ENCODE measurements at places on chromosomes 3 and 15. TPM values are rescaled to one million over a fixed set of nuclear protein-coding genes. Genes with fewer than 3 reads are reported as not detected.

DNA sequence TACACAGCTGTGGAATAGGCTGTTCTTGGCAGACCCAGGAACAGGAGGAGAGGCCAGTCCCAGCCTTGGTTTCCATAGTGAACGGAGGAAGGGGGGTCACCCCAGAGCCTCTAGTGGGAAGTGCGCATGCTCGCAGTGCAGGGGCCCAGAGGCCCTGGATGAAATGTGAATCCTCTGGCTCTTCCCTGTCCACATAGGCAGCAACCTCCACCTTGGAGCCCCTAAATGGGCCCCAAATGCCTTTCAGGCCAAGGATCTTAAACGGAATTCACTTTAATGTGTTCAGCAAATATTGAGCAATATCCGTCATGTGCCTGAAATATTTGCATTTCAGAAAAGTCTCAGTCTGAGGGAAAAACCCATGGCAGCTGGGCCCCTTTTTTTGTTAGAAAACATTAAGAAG lies 3.3 kb upstream of the NDN start:
- peak; percentile 12 for DNase-seq

DNA sequence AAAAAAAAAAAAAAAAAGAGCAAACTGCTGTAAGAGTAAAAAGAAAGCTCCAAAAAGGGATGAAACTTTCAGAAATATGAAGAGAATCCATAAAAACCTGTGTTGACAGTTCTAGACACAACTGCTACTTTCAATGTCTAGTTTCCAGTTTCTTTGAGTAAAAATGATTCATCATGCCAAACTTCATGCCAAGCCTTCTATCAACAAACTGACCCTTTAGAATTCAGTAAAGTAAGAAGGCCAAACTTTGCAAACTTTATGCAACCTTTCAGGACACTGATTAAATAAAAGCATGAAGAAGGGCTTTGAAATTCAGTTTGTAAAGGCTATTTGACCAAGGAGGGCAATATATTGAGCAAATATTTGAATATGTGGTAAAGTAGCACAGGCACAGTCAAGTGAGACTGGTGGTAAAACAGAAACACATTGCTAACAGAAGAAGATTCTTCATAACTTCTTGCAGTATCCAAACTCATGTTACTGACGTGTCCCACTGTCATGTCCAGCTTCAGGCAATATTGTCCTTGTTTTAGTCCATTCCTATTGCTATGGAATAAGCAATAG lies 56.3 kb upstream of the CFAP20DC start:
- no peak for DNase-seq

GRCh38 chr3:117763561-117763960 lies 1054.0 kb downstream of the TUSC7 start:
- no peak for DNase-seq

GRCh38 chr3:138051947-138052802 lies 42.2 kb downstream of the CLDN18 start:
- DNase-seq, result peak; percentile 49

RFTN1 gene
- total RNA-seq, result 120 TPM

FGF7 gene
- 3.2 TPM for total RNA-seq

C3orf20 gene
- total RNA-seq, result not detected

LRTM1 gene
- 1.6 TPM for total RNA-seq

TMEM212 gene
- total RNA-seq, result not detected

GOLGA6L4 gene
- total RNA-seq, result 0.68 TPM

CHRD gene
- not detected for total RNA-seq

CDC25A gene
- 16.9 TPM for total RNA-seq

Measured in RPMI7951 (cell line).